ENCODE measurements at places on chromosomes 5 and 9.

GRCh38 chr5:144202726-144203125 is 32.1 kb downstream of the KCTD16 start:
- no peak for DNase-seq

DNA sequence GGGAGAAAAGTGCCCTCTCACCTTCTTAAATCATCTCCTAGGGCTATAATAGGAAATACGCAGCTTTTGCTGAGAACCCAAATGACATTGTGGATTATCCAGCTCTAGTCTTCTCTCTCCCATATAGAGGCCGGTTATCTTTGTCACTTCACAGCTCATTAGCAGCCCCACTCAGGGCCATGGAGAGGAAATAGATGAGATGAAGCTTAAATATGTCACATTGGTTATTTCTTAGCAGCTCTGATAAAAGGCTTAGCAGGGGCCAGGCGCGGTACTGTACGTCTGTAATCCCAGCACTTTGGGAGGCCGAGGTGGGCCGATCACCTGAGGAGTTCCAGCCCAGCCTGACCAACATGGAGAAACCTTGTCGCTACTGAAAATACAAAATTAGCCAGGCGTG is 90.0 kb downstream of the GHR start:
- no peak for DNase-seq

- no peak for DNase-seq
Observed at GRCh38 chr9:76810377-76810957, 46.2 kb downstream of the PCA3 start.

DNA sequence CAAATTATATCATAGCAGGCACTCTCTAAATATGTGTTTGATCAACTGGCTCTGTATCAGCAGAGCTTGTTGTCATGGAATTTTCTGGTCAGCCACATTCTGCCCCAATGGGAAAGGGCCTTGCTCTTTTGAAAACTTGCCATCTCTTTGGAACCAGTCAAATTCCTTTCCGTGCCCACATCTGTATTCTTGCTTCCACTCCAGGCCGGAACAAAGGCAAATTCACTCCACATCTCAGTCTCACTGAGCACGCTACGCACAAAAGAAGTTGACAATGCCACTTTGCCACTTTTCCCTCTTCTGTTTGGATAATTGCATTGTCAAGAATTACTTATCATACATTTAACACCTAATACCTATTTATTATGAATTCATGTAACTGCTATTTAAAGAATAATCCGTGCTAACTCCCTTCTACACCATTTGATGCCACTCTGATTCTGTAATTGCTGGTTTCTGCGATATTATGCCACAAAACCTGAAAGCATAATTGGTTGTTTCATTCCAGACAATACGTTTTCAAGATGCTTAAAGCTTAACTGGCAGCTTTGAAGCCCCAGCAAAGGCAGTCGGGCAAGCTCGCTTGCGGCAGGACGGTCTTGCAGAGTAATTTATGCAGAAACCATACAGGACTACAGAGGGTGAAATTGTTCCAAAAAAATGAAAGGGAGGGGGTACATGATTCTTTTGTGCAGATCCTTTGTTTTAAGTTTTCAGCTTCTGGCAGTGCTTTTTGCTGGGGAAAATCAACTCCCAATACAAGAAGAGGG is 277.7 kb downstream of the MSX2 start:
- DNase-seq, result no peak

All from H54 (cell line).